ENCODE measurements at places on chromosomes 11 and 22.

DNA sequence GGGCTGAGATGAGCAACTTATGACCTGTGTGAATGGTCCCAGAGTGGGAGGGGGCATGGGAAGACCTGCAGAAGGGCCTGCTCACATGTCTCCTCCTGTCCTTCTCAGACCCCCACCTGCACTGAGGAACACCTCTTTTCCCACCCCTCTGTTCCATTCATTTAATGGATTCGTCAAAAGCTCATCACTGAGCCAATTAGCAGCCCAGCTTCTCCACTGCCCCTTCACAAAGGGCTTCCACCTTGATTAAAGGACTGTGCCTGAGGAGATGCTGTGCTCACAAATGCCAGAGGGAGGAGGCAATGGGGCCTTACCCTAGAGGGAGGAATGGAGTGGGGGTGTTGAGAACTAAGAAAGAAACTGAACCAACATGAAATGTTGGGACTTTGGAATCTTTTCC, 14.0 kb upstream of the CDON start:
- no peak for DNase-seq

DNA sequence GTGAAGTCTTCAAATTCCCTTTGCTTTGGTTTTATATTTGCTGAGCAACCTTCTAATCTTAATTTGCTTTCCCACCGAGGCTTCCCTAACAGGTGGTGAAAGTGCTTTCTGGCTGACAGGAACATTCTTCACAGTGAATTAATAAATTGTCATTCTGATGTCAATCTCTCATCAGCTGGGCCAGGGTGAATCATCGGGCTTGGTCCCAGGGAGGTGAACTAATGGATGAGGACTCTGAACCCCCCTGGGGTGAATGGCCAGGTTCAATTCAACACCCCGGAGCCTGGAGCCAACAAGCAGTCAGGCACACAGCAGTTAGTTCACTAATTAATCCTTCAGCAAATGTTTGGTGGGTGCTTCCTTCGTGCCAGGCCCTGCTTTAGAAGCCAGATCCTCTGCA, 155.4 kb upstream of the PDGFD start:
- DNase-seq: no peak

DNA sequence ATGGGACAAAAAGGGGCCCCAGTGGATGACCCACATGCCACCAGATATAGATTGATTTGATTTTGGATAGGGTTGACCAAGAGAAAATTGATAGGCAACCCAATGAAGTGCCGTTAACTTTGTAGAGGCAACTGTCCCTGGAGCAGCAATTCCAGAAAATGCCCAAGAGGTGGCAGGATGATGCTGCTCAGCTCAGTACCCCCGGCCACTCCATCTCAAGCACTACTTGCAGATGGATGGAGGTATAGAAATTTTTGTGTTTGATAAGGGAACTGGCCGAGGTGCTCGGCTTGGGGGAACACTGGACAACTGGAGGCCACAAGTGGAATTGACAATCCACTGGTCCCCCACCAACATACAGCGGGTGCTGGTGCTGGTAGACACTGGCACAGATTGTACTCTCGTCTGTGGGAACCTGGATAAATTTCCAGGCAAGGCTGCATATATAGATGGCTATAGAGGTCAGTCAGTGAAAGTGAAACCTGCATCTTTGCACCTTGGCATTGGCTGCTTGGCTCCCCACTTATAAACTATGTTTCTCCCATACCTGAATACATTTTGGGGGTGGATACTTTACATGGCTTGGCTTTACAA, 86.3 kb downstream of the CCDC83 start:
- DNase-seq: no peak

DNA sequence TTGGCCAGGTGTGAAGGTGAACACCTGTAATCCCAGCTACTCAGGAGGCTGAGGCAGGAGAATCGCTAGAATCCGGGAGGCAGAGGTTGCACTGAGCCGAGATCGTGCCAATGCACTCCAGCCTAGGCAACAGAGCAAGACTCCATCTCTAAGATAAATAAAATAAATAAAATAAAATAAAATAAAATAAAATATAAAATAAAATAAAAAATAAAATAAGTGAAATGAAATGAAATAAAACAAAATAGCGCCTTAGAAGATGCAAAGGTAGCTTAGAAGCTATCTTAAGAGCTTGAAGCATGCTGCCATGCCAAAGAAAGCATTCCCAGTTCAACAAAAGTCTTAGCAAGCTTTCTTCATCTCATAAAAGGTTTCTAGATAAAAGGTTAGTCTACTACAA, 6.9 kb upstream of the APOBEC3C start:
- no peak for DNase-seq

DNA sequence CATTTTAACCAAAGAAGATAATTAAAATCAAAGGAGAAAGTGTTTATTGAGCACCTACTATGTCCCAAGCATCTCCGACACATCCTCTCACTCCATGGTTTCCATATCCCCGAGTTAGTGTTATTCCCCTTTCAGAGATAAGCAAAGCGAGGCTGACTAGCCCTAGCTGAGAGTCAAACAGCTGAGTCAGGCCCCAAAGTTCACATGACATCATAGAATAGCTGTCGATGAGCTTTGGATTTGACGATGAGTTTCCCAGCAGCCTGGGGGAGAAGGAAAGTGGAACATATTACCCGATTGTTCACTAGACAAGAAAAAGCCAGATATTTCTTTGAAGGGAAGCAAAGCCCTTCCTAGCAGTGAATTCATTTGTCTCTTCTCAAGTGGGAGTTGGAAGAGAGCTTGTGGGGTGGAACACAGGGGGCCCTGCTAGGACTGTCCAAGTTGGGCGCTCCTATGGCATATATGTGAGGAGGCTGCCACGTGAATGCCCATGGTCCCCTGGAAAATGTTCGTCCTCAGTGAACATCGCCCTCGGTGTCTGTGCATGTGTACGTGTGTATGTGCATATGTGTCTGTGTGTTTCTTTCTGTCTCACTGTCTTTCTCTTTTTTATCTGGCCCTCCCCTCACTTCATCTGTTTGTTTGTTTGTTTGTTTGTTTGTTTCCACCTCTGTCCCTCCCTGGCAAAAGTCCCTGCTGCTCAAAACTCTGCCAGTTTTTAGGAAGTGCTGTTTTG, 493 bp upstream of the CYTH4 start:
- DNase-seq: no peak

DNA sequence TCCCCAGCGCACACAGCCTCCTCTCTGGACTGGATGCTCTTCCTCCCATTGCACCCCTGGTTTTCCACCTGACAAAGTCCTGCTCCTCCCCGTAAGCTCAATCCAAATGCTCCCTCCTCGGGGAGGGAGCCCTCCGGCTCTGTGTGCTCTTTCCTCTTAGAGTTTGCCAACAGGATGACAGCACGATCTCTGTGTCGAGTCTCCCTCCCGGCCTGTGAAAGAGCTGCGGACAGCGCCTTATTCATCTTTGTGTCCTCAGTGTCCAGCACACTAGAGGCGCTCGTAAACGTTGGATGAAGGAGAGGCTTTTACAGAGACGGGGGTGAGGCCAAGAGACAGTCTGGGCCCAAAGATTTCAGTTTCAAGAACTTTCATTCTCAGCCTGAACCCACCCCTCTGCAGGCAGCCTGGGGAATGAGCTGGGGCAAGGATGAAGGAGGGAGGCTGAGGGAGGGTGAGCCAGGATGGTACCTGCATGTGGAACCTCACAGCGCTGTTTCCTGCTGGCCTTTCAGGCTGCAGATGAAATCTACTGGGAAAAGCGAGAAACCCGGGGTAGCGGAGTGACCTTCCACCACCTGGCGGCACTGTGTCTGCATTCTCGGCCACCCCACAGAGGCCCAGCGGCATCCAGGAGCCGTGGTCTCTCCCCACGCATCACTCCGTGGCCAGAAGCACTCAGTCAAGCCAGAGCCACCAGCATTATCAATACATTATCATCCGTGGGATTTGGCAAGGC, 8.5 kb upstream of the TMPRSS4 start:
- DNase-seq: no peak

GRCh38 chr22:19995611-19996339, 20.8 kb downstream of the ARVCF start:
- no peak for DNase-seq

DNA sequence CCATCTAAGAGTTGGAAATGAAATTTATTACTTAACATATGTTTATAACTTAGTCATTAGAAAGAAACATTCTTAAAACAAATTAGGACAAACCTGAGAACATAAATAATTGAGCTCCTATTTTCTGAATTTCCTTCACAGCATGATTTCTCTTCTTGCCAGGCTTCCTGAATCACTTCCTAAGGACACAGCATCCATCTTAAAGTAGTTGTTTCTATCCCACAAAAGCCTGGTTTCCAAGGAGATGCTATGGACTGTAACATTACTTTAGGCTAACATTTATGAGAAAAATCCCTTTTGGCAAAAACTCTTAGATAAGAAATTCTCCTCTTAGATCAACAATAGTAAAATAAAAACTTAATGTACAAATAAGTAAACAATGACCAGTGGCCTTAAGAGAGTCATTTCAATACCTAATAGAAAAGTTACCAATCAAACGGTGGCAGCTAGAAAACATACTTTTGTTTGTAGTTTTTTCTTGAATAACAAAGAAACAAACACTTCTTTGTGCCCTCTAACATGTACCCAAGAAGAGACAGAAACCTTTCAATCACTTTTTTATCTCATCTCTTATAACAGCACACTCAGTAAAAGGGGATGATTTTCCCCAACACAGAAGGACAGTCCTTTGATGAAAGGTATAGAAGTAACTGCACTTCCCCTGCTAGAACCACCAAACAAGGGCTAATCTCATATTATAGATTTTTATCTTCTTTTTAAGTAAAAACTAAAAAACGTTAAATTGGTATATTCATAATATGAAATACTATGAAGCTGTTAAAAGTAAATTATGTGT, 74.5 kb downstream of the TTC28 start:
- no peak for DNase-seq

- DNase-seq: no peak
Measured at GRCh38 chr11:11857769-11858168, 16.0 kb downstream of the USP47 start.

- no peak for DNase-seq
Measured at GRCh38 chr11:64234647-64235379, 429 bp downstream of the VEGFB start.

DNA sequence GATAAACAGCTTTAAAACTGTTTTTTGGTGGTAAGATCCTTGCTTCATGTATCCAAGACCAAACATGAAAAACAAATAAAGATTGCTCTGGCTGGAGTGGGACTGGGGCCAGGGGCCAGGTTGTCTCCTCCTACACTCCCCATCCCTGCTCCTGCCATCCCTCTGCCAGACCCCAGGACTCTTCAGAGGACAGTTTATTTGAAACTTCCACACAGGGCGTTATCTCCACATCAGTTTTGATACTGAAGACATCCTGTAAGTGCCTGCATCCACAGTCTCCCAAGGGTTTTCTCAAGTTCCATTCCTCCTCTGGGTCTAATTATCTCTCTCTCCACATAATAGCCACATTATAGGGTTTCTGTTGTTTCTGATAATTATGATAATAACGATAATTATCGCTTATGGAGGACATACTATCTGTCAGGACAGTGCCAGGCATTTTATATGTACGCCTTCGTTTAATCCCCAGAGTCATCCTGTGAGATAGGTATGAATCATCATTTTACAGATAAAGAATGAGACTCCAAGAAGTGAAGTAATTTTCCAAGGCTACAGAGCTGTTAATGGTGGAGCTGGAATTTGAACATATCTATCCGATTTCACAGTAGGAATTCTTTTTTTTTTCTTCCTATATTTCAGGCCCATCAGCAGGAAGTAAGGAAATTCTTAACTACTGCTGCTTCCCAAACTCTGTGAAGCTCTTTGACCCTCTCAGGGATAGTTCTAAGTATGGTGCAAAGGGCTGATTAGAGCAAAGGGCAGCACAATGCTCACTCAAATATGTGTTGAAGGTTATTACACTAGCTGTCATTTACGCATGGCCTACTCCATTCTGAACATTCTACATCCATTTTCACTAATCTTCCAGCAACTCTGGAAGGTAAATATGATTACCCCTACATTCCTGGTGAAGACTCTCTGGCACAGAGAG, 488.0 kb upstream of the CCDC90B start:
- DNase-seq: no peak

DNA sequence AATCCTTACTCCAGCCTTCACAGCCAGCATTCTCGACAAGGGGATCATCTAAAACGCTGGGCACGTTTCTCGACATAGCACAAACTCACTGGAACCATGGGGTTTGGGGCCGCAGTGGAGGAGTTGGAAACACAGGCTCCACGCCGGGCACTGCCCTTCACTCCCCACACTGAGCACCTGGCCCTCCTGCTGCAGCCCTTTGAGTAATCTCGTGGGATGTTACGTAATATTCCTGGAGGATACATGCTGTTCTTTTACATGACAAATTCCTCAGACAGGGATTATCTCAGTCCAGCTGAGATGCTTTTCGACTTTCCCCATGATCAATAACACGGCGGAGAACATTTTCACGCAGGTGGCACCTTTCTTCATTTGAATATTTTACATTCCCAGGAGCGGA, 408.0 kb downstream of the SHANK2 start:
- no peak for DNase-seq

- no peak for DNase-seq
Measured at GRCh38 chr11:8317159-8317558, 53.5 kb upstream of the LMO1 start.
